ENCODE measurements at places on chromosomes 5 and 9.

DNA sequence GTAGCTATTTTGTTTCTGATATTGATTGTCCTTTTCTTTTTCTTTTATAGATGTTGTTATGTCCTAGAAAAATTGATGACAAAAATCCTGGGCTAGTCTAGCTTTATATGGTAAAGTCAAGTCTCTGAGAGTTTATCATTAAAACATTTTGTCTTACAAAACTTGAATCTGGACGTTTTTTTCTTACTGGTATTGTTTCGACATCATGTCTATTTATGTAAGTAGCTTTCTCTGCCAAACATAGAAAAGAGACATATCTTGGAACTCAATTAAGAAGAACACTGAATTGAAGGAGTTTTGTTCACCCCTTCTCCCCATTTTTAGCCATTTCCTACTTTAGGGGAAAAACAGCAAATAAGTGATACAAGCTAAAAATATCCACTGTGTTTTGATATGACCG is 151.5 kb downstream of the ISOC1 start:
- DNase-seq: no peak

DNA sequence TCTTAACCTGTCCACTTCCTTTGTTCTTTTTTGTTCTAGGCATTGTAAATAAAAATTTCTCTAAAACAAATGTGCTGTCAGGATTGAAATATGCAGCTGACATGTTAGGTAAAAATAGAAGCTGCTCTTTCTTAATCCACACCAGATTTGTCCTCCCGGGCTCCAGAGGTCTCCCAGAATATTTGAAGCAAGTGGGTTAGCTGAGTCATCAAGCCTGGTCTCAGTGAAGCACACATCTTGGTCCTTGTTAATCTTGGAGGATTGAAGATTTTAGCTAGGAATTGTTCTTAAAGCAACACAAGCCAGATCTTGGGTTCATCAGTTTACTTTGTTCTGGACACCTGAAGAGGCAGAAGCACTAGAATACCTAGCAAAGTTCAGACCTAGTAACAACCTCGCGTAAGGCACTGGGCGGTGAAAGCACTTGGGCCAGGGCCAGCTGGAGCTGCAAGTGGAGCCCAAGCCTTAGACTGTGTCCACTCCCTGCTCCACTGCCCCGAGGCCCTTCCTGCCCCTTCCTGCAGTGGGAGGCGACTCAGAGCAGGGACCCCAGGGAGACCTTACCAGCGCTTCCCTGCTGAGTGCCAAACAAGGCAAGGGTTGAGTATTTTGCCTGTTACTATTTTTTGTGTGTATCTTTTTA is 36.5 kb downstream of the HABP4 start:
- DNase-seq: peak; percentile 82

- DNase-seq: no peak
Measured at GRCh38 chr9:126758916-126759585, 45.8 kb upstream of the ZBTB43 start.

GRCh38 chr5:7673658-7674057 is 177.3 kb downstream of the CFAP90 start:
- no peak for DNase-seq

- DNase-seq: peak; percentile 58
Measured at GRCh38 chr9:81529556-81530193, 159.7 kb downstream of the TLE1 start.

GRCh38 chr9:108290839-108291585 is 564.8 kb downstream of the ACTL7B start:
- no peak for DNase-seq

- no peak for DNase-seq
Measured at GRCh38 chr5:67588389-67588788, 391.8 kb upstream of the CD180 start.

- DNase-seq: no peak
Measured at GRCh38 chr5:6788439-6788838, 75.2 kb downstream of the TENT4A start.

GRCh38 chr5:1380011-1380817 is 35.3 kb upstream of the CLPTM1L start:
- peak; percentile 4 for DNase-seq

- no peak for DNase-seq
Measured at GRCh38 chr5:135241536-135241935, 157.5 kb downstream of the MACROH2A1 start.

DNA sequence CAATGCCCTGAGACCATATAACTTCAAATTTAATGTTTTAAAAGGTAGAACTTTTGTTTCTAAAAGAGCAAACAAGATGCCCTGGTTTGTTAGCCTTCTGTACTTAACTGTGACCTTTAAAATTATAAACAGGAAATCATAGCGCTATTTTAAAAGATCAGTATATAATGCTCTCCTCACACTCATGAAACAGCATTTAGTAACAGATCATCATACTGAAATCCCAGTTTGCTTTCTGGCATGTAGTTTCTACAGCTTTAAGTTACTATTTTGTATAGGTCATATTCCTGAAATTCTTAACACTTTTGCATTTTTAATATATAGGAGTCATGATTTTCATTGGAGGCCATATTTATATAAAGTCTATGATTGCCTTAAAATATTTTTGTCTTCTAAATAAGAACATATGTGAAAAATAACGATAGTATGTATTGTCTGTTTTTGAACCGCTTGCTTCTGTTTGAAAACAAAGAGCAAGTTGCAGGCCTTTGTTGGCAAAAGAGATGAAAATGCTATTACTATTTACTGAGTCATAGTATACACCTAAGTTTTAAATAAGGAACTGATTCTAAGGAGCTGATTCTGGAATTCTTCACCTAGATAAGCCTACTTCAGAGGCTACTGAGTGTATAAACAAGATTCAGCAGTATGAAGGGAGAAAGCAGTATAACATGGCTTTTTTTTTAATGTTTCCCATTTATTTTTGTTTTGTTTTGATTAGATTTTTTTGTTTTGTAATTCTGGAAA is 20.5 kb downstream of the SRFBP1 start:
- DNase-seq: peak; percentile 19

DNA sequence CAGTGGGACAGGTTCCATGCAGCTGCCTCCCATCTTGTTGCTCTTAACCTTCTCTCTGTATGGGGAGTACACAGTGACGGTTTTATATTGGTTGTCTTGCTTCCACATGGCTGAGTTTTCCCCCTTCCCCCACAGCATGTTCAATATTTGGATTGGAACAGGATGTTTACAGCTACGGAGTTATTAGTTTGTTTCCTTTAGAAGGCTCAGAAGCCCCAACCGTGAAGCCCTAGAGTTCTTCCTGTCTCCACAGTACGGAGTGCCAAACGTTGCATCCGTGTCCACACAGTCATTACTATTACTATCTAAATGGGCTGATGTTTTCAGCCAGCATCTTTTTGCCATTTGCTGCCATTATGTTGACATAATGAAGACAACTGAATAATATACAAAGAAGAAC is 277.5 kb downstream of the MARCHF11 start:
- no peak for DNase-seq

DNA sequence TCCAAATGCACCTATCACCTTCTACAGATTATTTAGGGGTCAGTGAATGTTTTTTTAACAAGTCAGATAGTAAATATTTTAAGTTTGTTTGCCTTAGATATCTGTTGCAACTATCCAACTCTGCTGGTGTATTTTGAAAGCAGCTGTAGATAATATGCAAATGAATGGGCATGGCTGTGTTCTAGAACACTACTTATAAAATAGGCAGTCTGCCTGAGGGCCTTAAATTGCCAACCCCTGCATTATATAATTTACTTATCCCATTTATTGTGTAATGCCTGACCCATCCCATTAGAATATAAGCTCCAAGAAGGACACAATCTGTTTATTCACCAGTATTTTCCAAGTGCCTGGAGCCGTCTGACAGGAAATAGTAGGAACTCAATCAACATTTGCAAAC is 149.0 kb downstream of the TTC39B start:
- DNase-seq: no peak

DNA sequence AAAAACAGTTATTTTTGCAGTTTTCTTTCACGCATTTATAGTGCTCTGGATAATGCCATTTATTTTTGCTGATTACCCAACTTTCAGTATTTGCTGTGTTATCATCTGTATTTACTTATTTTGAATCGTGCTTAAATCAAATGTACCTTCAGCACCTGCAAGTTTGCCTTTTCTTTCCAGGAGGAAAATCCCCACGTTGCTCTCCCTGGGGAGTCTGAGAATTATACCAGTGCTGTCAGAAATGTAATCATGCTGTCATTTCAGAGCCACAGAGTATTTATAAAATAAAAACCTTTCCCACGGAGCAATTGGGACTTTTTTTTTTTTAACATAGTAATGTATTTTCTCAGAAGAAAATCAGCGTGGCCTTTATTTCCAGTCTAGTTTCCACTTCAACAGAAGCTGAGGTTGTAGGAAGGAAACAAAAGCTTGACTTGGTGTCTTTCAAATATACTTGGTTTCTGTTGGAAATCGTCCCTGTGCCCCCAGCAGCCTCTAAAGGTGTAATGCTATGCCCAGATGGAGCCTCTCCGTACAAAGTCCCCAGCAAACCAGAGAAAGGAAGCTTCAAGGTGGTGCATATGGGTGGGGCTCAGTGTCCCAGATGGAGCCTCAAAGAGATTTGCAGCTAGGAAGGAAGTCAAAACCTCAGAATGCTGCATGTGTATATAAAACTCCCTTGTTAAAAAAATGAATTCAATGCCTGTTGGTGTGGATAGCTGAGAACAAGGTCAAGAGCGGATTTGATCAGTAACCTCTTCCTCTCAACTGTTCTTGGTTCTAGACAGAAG is 2.1 kb downstream of the GPR150 start:
- DNase-seq: no peak

- no peak for DNase-seq
Measured at GRCh38 chr5:114948986-114949621, 220.6 kb downstream of the TRIM36 start.

DNA sequence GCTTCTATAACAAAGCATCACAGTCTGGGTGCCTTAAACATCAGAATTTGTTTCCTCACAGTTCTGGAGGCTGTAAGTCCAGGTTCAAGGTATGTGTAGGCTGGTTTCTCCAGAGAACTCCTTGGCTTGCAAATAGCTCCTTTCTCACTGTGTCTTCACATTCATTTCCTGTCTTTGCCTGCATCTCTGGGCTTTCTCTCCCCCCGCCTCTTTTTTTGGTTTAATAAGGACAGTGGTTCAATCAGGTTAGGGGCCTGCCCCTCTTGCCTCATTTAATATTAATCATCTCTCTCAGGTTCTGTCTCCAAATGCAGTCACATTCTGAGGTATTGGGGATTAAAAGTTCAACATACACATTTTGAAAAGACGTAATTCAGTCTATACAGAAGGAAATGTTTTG is 225.5 kb upstream of the ATP10B start:
- DNase-seq: no peak

- no peak for DNase-seq
Measured at GRCh38 chr5:132595624-132596023, 38.8 kb downstream of the RAD50 start.
